ENCODE measurements at places on chromosomes 1 and 21. TPM values are rescaled to one million over a fixed set of nuclear protein-coding genes. Genes with fewer than 3 reads are reported as not detected.

- no peak for DNase-seq
These were observed 153.2 kb downstream of the LRIG2 start for GRCh38 chr1:113226148-113226547.

The GRIK3 gene
- total RNA-seq = 10.0 TPM

GRCh38 chr1:150798525-150798924 is 9.5 kb downstream of the CTSK start:
- no peak for DNase-seq

DNA sequence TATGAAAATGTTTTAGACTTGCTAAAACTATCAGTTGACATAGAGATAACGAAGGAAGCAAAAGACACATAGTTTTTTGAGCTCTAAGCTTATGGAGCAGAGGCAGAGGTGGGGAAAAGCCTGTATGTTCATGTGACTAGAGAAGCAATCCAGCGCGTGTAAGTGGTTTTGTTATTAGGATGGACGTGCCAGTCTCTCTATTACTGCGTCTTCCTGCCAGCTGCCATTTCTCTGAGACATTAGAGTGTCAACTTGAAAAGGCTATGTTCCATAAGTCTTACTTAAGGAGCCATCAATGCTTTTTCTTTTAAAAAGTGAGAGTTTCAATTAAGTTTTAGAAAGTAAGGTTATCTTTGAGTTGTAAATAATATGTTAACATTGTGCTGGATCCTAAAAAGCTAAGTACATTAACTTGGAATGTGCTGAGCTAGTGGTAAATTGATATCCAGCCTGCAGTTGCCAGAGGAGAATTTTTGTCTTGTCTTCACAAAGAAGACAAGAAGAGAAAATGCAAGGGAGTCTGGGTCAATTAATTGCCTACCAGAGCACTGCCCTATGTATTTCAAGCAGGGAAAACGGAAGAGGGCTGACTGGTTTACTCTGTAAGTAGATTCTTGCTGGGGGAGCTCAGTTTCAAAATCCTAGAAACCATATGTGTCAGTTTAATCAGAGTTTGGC is 161.8 kb upstream of the B3GALT2 start:
- no peak for DNase-seq

The DEGS1 gene
- total RNA-seq = 84.4 TPM

DNA sequence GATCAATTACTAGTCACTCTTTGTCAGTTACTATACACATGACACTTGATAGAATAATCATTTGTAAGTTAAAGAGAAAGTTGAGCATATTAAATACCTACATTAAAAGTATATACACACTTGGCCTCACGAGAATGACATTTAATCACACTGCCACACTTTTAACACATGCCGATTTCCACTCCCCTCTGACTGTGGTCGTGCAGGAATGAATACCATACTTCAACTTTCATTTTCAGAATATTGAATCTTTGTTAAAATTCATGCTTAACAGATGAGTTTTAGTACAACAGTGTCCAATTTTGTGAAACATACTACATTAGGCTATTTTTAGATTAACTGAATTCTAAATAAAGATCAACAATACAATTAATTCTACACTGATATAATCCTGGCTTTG is 78.2 kb upstream of the SDC3 start:
- no peak for DNase-seq

The LHX8 gene
- total RNA-seq = not detected

The CD1B gene
- not detected for total RNA-seq

The ETV3L gene
- total RNA-seq = not detected

- no peak for DNase-seq
These were observed 111.8 kb downstream of the OSBPL9 start for GRCh38 chr1:51728611-51729155.

The TMPRSS3 gene
- total RNA-seq = not detected

The CYP2J2 gene
- total RNA-seq = 0.16 TPM

DNA sequence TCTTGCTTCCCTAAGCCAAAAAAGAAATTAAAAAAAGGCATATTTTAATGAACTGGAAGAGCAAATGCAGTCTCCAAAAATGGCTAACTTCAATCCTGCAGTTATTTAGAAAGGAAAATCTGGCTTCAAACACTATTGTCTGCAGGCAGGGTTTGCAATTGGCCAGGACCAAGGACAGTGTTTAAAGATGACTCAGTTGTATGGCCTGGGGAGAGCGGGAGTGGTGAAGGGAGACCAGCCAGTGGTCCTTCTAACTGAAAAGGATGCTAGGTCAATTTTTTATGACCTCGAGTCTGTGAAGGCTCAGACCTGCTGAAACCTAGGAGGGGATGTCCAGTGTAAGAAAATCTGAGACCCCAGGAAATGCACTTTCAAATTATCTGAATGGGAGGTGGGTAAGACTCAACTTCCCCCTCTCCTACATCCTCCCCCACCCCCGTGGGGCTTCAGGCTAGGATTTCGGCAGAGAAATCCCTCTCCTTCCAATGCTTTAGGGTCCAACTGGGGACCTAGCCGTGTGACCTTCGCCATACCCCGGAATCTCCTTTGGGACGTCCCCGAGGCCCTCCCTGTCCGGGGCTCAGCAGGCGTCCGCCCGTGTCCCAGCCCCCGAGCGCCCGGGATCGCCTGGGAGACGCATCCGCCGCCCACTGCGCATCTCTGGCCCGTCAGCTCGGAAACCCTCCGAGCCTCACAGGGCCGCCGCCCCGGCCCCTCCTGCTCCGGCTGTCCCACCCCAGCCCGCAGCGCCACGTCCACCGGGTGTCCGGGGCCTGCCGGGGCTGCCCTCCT is 602 bp upstream of the RIMKLA start:
- no peak for DNase-seq

DNA sequence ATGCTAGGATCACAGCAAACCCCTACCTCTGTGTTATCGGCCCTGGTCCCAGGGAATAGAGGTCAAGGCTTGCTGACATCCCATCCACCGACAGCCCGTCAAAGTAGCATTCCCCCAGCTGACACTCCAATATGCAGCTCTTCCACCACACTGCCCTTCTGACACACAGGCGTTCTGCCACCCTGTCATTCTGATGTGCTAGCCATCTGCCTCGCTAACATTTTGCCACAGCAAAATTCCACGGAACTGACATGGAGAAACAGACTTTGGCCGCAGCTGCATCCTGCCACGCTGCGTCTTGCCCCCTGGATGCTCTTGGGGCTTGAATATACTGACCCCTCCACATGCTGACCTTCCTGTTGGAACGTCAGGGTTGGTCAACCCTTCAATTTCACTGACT is 163.2 kb upstream of the CSF3R start:
- DNase-seq = no peak

GRCh38 chr1:54996359-54996868 is 2.3 kb upstream of the BSND start:
- peak; percentile 34 for DNase-seq

The NES gene
- total RNA-seq = 9.9 TPM

DNA sequence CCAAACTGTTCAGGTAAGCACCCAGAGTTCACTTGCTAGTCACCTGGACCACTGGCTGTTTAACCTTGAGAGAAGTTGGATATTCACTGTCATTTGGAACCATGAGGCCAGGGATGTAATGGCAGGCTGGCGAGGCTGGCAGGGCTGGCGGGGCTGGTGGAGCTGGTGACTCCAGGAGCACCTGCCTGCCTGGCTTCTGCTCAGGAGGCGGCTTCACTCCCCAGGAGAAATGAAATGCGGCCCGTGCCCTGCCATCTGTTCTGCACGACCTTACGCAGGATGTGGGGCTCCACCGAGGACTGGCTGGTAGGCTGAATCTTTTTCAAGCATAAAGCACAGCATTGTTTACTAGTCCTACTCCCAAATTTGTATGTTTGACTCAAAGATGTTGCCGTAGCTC is 22.7 kb upstream of the MX1 start:
- no peak for DNase-seq

The HNRNPU gene
- total RNA-seq = 381 TPM

The PRAMEF17 gene
- total RNA-seq = not detected

DNA sequence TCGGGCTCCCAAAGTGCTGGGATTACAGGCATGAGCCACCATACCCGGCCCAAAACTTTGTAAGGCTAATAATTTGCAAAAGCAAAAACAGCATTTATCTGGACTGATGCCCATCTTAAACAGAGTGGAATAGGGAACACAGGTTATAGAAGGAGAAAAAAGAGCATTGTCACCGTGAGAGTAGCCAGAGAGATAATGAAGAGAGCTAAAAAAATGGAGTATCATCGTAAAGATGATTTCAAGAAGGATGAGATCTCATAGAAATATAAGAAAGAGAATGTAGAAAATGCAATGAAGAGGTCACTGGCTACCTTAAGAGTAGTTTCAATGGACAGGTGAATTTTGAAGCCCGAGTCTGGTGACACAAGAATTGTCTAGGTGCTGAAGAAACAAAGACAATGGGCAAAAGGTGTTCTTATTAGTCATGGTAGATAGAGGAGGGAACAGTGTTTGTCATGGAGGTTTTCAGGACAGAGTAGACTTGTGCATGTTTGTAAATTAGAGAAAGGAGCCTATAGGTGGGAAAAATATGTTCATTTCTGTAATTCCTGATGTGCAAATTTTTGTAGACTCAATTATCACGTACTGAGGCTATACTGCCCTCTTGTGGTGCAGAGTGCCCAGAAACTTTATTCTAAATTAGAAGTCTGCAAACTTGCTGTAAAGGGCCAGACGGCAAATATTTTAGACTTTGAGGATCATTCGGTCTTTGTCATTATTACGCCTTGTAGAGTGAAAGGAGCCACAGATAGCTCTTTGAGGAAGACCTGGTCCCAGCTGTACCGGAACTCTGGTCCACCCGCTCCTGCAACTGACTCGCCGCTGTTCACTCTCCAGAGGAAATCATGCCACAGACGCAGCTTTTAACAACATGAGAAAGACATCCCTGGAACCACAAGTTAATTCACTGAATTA is 8.1 kb upstream of the TMEM183A start:
- DNase-seq = no peak

The NPR1 gene
- total RNA-seq = 19.9 TPM

DNA sequence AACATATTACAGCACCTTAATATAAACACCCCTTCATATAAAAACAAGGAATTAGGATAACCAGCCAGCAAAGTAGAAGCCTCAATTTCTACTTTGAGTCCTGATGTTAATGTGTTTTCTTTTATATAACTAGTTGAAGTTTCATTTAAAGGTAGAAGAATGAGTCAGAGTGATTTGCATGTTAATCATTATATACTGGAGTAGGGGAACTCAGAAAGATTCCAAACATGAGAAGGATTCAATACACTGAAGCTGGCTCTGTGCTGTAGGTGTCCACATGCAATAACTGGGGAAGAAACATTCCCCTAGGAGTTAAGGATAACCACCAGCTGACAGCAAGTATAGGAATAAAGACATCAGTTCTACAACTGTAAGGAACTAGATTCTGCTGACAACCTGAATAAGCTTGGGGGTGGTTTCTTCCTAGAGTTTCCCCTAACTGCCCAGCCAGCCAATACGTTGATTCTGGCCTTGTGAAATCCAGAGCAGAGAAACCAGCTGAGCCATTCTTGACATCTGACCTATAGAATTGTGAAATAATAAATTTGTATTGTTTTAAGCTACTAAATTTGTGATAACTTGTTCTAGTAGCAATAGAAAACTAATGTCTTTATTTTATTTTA is 33.4 kb upstream of the RNPC3 start:
- DNase-seq = no peak

The KIAA1614 gene
- 9.1 TPM for total RNA-seq

GRCh38 chr1:19461220-19461554 is 24.2 kb downstream of the CAPZB start:
- DNase-seq = no peak

DNA sequence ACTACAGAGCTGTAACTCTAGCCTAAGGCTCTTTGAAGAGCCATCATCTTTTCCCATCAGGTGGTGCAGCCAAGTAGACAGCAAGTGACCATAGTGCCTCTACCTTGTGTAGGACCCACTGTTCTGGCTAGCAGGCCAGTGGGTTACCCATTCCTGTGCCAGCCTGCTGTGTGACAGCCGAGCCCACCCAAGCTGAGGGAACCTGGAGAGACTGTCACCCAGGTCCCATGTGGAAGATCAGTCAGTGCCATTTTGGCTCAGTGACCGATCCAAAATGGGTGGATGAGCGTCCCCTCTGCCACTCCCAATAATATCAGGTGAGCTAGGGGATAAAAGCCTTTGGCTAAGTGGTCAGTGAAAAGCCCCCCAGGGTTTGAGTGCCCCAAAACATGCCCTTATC is 417.9 kb downstream of the MATN1 start:
- no peak for DNase-seq

DNA sequence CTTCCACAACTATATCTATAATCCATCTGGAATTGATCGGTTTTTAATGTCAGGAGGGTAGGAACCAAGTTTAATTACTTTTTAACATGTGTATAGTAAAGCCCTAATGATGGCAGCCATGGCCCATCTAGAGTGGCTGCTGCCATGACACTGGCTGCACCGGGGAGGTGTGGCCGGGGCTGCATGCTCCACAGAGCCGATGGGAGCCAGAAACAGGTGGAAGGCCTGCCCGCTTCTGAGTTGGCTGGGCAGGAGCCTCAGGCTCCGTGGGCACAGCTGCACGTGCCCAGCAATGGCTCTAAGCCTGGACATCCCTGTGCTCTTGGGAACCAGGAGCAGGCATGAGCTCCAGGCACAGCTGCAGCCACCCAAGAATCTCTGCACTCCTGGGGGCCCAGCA is 73.0 kb downstream of the GBP6 start:
- DNase-seq = no peak

The LRRC53 gene
- not detected for total RNA-seq
